ENCODE measurements at places on chromosomes 12 and 14. TPM values are rescaled to one million over a fixed set of nuclear protein-coding genes. Genes with fewer than 3 reads are reported as not detected.

DNA sequence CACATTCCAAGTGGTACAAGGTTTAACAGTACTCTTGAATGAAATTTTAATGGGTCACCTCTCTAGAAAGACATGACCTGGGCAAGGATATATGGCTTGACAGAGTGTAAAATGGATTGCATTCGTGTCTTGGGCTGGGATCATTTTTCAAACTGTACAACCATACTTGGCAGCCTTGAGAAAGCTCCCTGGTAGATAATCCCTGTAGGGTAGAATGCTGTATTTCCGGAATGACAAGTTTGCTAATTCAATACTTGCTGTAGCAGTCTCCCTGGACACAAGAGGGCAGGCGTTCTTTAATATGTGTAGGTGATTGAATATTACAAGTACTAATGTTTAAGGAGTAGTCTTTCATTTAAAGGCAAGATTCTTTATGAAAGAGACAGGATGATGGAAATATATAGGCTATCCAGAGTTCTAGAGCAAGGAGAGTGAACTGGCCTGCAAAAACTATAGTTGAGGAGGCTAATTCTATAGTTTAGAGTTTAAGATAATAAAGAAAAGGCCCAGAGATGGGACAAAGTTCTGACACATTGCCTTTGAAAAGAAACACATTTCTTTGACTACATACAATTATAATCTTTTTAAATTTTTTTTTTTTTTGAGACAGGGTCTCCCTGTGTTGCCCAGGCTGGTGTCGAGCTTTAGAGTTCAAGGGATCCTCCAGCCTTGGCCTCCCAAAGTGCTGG lies 53.4 kb downstream of the PLBD1 start:
- no peak for DNase-seq

DNA sequence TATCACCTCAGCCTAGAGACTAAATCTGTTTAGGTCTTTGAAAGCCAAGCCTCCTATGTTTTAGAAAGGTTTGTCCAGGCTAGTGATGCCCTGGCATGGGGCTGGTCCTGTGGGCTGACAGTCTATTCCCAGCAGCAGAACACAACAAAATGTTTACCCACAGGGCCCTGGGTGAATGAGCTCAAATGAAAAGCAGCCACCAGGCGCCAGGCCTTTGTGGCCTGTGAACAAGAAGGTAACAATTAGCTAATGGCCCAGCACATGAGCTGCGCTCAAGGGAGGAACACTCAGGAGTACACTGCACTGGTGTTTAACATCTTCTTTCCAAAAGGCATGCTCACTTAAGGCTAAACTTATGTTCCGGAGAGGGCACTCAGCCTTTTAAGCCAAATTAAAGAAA lies 202.2 kb downstream of the MON2 start:
- DNase-seq, result no peak

DNA sequence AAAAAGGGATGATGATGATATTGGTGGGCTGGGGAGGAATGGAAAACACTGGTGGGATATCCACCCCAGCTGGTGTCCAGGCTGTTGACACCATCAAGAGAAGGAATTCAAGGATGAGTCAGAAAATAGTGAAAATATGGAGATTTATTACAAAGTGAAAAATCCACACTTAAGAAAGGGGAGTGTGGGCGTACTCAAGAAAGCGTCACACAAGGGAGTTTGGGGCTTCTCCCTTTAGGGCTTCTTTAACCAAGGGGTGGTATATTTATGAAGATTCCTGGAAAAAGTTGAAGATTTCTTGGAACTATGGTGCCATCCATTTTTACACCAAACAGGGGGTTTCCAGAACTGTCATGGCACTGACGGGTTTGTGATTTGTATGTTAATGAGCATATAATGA lies 63.1 kb upstream of the ARID2 start:
- DNase-seq, result no peak

GRCh38 chr14:80310938-80311750 lies 99.8 kb upstream of the DIO2 start:
- DNase-seq, result no peak

DNA sequence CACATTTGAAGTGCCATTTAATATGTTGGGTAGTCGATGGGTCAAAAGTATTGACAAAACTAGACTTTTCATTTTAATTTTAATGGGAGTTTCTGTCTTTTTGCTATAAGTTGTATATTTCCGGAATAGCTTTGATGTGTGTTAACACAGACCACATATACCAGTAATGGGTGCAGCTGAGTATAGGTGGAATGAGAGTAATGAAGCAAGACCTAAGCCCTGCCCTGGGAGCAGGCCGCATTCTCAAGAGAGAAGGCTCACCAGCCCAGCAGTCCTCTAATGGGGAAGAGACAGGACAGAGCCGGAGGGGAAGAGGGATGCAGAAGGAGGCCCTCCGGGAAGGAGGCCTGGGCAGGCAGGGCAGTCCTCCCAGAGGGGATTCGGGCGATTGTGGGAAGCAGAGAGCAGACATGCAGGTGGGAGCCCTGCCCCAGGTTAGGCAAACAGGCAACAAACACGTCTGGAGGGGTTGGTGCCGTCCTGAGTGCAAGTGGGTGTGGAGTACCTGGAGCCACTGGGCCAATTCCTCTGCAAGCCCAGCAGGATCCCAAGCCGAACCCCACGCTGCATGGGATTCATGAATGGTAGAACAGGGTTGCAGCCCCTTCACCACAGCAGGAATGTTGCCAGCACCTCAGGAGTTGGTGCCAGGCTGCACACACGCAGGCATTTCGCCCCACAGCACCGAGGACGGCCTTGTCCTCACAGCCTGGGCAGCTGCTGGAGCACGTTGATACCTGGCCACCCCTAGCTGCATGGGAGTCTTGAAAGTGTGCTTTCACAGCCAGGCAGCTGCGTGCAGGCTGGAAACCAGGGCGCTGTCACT lies 7.8 kb downstream of the CKB start:
- no peak for DNase-seq

DNA sequence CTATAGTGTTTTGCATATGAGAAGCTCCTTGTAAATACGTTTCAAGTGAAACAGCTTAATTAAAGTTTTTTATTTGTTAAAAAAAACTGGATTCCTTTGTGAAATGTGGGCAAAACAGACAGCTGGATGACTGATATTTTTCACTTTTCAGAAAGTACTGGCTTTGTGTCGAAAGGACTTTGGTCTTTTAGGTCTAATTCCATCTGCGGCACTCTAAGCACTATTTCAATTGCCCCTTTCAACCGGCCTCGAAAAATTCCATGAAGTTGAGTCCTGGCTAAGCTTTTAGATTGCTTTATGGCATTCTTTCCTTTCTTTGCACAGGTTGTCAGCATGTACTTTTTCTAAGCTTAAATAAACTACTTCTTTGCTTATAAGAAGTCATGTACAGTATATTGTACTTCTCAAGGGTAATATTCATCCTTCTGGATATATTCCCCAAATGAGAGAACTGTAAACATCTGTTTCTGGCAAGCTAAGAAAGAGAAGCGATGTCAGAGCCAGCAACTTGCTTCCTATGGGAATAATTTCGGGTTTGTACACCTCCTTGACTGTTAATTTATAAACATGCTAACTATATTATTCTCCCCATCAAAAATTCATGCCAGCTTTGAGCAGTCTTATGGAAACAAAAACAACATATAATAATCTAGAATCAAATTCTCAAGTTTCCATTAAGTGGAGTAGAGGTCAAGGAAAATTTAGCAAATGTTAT lies 611.3 kb downstream of the ETNK1 start:
- no peak for DNase-seq

- DNase-seq, result no peak
These were observed 14.1 kb upstream of the SLC25A3 start for GRCh38 chr12:98579347-98579746.

The C1RL gene
- 58.7 TPM for polyA plus RNA-seq

DNA sequence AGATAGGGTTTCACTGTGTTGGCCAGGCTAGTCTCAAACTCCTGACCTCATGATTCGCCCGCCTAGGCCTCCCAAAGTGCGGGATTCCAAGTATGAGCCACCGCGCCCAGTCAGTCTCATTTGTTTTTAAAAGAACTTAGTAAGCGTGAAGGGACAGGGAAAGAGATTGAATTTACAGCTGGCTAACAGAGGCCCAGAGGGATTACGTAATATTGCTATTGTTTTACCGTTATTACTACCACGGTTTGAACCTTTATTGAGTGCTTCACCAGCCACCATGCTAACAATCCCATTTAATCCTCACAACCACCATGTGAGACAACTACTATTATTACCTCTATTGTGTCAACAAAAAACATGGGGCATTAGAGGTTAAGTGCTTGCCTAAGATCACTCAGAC lies 26.7 kb upstream of the BLTP3B start:
- no peak for DNase-seq

The SLCO1B1 gene
- polyA plus RNA-seq, result not detected

GRCh38 chr14:70555890-70556289 lies 21.1 kb upstream of the ADAM20 start:
- no peak for DNase-seq

- DNase-seq, result no peak
These were observed 165.6 kb downstream of the HELB start for GRCh38 chr12:66467932-66468331.

DNA sequence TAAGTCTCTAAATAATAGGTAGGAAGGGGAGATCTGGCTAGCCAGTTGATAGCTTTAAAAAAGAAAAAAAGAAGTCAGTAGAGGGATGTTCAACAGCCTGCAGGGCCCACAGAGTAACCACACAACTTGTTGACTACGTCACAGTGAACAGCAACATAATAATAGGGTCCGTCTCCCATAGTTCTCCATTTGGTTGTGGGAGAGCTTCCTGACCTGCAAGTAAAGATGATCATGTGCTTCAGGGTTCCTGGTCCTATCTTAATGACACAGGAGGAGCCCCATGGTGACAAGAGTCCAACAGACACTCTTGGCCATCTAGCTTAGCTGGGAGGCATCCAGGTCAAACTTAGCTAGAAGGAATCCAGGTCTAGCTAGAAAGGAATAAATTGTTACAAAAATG lies 36.2 kb downstream of the FGD6 start:
- no peak for DNase-seq

DNA sequence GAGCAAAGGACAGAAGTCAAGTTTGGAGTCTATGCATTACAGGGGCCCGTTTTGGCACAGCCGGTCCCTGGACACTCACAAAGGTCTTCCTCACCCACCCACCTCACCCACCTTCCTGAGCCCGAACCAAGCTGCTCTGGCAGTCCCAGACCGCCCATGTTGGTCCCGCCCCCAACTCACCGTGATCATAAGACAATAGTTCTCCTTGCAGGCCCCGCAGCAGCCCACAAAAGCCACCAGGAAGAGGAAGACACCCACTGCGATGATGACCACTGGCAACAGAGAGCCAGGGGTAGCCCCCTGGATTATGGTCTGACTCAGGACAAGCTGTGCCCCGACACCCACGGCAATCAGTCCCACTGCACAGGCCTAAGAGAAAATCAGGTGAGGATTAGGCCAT lies 1.8 kb downstream of the CD63 start:
- no peak for DNase-seq

GRCh38 chr12:48818831-48819590 lies 715 bp downstream of the CACNB3 start:
- no peak for DNase-seq

The CRACR2A gene
- 1.1 TPM for polyA plus RNA-seq

The CCDC197 gene
- not detected for polyA plus RNA-seq

DNA sequence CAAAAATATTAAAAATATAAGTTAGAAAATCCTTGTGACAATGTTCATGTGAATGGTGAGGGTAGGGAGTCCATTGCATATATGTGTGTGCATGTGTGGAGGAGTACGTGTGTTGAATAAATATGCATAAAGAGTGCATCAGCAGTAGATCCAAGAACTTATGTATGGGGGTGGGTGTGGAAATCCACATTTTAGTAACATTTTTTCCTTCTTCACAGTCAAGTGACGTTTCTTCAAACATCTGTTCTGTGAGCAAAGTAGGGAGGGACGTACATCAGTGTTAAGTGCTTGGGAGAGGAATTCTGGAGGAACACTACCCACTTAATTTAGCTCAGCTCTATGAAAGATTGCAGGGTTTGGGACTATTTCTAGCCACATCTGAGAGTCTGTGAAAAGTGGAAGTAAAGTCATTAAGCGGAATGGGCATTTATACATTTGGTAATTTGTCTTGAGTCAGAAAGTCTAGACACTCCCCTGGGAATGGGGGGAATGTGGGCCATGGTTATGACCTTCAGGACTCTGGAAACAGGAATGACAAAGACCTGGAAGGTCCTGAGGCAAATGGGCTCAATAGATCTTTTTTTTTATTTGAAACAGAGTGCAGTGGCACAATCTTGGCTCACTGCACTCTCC lies 156.4 kb upstream of the PLXNC1 start:
- no peak for DNase-seq

DNA sequence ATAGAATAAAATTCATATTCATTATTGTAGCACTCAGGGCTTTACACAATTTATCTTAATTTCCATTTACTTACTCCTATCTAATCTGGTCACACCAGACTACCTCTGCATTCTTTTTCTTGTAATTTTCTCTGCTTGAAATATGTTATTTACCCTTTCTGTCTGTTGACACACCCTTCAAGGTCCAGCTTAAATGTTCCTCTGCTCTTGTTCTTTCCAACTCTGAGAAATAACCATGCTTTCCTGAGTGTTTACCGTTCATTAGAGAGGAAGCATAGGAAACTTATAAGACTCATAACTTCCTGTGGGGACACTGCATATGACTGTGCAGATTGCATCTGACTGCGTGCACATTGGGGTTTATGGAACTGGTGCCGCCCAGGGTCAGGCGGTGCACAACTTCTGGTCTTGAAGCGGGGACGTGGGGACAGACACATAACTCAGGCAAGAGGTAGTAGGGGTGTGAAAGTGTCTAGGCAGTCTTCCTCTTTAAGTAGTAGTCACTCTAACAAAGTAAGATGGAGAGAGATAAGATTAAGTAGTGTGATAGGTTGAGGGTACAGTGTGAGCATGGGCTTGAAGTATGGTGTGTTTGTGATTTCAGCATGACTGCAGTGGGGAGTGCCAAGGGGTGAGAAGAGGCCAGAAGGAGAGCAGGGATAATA lies 42.6 kb upstream of the FOXJ2 start:
- no peak for DNase-seq

- no peak for DNase-seq
These were observed 449.4 kb upstream of the OR4E1 start for GRCh38 chr14:22122829-22123560.

The NTS gene
- not detected for polyA plus RNA-seq

The TTC6 gene
- polyA plus RNA-seq, result not detected

- no peak for DNase-seq
These were observed 70.3 kb downstream of the TBX5 start for GRCh38 chr12:114335607-114336006.

DNA sequence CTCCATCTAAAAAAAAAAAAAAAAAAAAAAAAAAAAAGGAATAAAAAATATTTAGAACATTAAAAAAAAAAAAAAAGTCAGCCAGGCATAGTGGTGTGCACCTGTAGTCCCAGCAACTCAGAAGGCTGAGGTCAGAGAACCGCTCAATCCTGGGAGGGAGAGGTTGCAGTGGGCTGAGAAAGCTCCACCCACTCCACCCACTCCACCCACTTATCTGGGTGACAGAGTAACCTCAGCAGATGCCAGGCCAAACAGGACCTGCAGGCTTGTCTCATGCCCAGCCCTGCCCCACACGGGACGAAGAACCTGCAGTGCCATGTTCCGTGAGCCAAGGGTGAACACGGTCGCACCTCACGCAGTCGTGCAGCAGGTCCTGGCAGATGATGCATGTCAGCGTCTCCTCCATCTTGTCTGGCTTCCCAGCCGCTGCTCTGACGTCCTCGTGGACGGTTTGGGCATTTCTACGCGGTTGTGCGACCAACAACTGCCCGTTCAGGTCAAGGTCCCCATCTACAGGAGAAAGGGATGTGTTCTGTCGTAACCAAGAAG lies 28.6 kb downstream of the CHFR start:
- no peak for DNase-seq

All from AG04450 (cell line).